Hematopoietic multipotent progenitor cell treated with erythropoietin and hydrocortisone succinate and interleukin-3 and kit ligand, for 15 days (in vitro differentiated cells): ENCODE measurements at places on chromosomes 3 and 15.
A peak's percentile ranks its signal among the peaks of the same experiment; 100 is the strongest.

GRCh38 chr3:194998417-194998816, 272.5 kb downstream of the XXYLT1 start:
- DNase-seq: no peak

GRCh38 chr3:122357828-122358702, 25.0 kb downstream of the MIX23 start:
- DNase-seq: no peak

GRCh38 chr3:38588995-38589937, 60.2 kb downstream of the SCN5A start:
- no peak for DNase-seq

- no peak for DNase-seq
Measured at GRCh38 chr15:55816017-55816416, 73.1 kb upstream of the PRTG start.

DNA sequence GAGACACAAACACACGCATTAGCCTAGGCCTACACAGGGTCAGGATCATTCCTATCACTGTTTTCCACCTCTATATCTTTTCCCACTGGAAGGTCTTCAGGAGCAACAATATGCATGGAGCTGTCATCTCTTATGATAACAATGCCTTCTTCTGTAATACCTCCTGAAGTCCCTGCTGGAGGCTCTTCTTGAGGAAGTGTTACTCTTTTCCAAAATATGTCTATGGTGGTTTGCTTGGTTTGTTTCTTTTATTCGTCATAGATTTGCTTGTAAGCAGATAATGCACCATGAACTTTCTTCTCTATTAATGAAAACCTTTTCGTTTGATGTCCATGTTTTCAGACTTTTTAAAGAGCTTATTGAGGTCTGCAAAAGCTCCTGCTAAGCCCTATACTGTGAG, 109.3 kb downstream of the GMPS start:
- DNase-seq: no peak

GRCh38 chr15:41025393-41025792, 72.1 kb downstream of the CHAC1 start:
- DNase-seq: no peak

- DNase-seq: no peak
Measured at GRCh38 chr15:41839781-41840491, 1.3 kb downstream of the PLA2G4B start.

- no peak for DNase-seq
Measured at GRCh38 chr3:161314836-161315395, 56.4 kb downstream of the SPTSSB start.

DNA sequence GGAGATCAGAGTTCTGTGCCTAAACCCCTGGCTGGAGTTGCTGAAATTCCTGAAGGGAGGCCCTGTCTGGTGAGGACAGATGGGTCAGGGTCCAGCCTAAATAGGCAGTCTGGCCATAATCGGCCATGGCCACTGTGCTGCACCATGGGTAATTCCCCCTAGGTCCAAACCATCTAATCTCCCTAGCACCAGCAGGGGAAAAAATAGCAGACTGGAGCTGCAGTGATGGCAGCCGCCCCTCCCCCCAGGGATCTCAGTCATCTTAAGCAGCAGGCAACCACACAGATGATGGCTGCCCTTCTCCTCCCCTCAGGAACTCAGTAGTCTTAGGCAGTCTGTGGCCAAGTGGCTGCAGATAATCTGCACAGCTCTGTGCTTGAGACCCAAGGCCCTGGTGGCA, 68.4 kb upstream of the CD96 start:
- no peak for DNase-seq

GRCh38 chr3:128532012-128532983, 39.3 kb upstream of the GATA2 start:
- no peak for DNase-seq

- DNase-seq: no peak
Measured at GRCh38 chr15:87628311-87628710, 628.2 kb downstream of the NTRK3 start.

DNA sequence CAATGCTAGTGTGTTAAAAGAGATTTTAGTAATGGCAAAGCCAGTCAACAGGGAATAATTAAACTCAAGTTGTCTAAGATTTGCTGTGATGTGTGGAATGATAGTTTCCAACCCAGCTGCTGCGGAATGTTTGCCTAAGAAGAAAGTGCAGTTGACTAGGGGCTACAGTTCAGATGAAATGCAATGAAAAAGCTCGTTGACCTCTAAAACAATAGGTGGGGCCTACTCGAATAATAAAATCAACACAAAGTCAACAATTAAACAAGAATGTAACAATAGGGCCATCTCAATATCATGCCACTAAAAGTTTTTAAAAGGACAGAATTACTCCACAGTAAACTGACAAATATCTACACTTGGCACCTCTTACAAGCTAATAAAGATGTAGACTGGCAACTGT, 484.2 kb downstream of the MECOM start:
- DNase-seq: no peak

DNA sequence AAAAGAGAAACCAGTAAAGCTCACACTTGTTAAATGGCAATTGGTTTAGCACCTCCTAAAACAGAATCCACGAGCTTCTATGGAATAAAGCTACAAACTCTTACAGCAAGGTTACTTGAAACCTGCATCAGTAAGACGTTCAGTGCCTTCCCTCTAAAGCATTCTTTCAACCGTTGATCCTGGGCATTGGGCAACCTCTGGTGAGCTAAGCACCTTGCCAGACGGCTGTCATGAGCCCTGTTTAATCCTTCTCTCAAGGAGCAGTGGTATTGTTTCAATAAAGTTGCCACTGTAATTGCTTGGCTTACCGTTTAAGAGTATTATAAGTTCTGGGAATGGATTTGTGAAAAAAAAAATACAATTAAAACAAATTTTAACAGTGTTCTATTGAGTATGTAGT, 75.0 kb downstream of the COL8A1 start:
- DNase-seq: no peak

- no peak for DNase-seq
Measured at GRCh38 chr15:57943171-57943570, 122.3 kb downstream of the ALDH1A2 start.

DNA sequence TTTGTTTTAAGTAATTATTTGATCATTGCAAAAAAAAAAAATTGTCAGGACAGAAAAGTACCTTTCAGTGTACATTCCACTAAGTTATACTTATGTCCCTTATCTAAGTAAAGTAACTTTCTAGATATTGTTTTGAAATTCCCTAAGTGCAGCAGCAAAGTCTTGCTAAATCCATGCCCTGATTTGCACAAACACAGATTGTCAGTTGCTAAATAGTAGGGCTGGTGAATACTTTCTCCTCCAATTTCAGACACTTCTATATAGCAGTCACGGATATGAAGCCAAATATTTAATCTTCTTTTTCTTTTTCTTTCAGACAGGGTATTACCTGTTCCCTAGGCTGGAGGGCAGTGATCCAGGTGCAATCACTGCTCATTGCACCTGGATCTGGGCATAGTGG, 12.9 kb downstream of the LRRC2 start:
- DNase-seq: no peak

DNA sequence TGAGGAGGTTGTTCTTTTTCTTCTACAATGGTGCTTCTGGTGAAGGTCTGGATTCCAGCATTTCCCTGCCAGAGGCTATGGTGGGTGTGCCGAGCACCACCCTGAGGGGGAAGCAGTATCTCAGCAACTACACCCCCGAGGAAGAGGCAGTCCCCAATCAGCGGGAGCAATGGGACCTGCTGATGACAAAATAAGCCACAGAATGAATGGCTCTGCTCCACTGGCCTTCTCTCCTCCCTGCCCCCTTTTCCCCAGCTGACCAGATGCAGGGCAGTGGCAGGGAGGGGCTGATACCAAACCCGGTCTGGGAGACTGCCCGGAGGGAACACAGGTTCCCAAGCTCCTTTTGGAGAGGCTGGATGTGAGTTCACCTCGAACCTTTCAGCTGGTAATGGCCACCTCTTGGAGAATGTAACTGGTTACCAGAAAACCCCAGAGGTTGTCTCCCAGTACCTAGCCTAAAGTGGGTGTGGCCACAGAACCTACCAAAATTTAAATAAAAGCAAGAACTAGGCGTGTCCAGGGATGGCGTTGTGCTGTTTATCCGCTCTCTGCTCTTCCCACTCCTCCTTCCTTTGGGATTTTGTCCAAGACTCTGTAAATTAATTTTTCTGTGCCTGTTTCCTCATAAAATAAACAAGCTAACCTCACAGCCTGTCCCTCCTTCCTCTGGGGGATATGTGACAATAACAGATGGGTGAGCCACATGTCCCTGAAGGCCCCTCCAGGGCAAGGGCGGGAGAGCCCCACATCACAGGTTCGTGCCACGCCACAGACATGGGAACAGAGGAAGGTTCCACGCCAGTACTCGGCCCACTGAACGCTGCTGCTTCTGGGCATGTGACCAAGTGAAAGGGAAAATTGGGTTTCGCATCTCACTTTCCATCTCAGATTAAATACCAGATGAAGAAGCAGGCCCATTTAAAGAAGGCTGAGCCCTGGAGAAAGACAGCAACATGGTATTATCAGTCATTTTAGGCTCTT, 35.1 kb upstream of the SPTBN5 start:
- DNase-seq: no peak

GRCh38 chr3:174247687-174248152, 611.4 kb upstream of the NAALADL2 start:
- no peak for DNase-seq

GRCh38 chr15:87940768-87941167, 315.8 kb downstream of the NTRK3 start:
- DNase-seq: no peak

DNA sequence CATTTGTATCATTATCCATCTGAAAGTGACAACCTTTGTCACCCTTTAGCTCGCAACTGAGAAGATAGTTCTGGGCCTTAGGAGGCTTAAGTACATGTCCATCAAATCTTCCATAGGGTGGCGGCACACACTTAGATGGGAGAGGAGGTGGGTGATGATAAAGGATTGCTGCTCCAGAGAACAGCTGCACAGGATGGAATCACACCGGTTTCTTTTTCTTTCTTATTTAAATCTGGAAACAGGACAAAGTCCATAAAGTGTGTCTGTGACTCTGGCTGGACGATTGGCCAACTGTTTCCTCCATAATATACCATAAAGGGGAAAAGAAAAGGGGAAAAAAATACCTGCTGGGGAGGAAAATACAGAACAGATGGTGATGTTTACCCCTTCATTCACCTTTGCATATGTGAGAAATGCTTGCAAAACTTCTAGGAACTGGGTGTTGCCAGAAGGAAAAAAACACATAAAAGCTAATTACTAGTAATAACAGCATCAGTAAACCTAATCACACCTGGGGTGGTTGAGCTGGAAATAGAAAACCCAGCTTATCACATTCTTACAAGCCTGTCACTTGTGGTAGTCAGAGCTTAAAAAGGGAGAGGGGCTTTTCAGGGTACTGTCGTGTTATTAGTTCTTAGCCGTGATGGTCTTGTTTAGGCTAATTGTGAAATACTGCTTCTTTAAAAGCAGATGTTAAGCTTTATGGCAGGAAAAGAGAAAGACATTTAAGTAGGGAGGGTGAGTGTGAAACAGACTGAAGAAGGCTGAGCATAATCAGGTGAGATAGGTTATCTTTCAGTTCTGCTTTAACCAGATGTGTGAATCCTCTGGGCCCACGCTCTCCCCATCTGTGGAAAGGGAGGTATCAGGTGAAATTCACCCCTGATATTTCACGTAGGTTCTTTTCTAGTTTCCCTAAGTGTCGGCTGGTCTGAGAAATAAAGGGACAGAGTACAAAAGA, 16.7 kb downstream of the C2CD4A start:
- no peak for DNase-seq

- no peak for DNase-seq
Measured at GRCh38 chr3:13883681-13884080, 3.8 kb upstream of the WNT7A start.

- no peak for DNase-seq
Measured at GRCh38 chr3:73781541-73781940, 156.8 kb upstream of the PDZRN3 start.

DNA sequence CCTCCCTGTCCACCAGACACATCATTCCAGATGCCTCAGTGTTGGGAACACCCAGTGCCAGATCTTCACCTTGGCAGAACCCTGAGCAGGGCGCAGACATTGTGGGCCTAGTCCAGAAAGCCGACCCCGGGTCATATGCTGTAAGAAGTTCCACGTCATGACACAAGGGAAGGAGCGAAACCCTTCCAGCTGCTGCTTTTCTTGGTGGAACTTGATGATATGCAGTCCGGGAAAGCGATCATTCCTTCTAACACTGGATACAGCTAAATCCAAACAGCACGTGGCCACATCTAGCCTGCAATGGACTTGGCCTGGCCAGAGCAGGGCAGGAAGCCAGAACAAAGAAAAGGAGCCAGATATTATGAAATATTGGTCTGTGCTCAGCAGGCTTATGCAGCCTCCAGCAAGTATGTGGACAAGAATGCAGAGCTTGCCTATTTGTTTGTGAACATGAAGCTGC, 22.0 kb downstream of the GASK1A start:
- no peak for DNase-seq

DNA sequence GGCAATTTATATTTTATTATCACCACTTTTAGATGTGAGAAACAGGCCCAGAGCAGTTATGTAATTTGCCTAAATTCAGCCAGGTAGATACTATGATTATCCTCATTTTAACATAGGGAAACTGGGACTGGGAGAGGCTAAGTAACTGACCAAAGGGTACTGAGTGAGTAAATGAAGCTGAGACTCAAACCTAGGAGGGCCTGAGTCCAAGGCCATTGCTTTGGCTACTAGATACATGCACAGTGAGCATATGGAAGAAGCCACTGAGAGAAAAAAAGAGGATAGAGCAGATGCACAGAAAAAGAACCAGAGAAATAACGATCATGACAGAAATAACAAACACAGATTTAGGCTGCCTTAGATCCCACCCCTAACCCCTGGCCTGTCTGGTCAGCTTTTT, 33.6 kb downstream of the USF3 start:
- no peak for DNase-seq

GRCh38 chr3:73915886-73916285, 291.1 kb upstream of the PDZRN3 start:
- DNase-seq: no peak

- no peak for DNase-seq
Measured at GRCh38 chr15:84910928-84911623, 26.6 kb downstream of the SLC28A1 start.

DNA sequence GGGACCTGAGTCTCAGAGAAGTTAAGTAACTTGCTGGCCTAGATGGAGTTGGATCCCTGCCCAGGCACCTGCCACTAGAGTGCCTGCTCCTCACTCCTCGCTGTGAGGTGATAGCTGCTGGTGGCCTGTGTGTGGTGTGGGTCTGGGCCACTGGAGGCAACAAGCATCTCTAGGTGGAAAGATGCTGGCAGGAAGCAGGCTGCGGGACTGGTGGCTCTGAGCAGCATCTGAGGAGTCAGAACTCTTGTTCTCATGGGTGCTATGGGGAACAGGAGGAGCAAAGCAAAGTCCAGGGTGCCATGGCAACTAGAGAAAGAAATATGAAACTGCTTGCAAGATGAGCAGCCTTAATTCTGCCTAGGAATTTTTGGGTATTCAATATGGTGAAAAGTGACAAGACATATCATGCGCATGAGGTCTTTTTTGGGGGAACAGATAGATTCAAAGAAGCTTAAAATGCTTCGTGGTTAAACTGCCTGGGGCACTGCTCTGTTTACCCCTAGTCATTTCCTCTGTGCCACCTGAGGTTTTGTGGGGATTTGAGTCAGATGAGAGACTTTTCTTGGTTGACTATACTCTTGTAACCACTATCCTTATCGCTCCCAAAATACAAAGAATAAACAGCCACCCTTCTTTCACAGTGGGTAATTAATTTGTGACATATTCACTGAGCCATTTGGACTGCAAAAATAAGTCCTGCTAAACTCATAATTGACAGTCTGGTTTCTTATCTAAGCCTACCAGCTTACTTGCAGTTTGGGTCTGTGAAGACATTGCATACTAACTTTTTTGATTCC, 50.3 kb downstream of the MED12L start:
- DNase-seq: peak; percentile 62
